ENCODE measurements at places on chromosomes 3 and 15. TPM values are rescaled to one million over a fixed set of nuclear protein-coding genes. Genes with fewer than 3 reads are reported as not detected.

DNA sequence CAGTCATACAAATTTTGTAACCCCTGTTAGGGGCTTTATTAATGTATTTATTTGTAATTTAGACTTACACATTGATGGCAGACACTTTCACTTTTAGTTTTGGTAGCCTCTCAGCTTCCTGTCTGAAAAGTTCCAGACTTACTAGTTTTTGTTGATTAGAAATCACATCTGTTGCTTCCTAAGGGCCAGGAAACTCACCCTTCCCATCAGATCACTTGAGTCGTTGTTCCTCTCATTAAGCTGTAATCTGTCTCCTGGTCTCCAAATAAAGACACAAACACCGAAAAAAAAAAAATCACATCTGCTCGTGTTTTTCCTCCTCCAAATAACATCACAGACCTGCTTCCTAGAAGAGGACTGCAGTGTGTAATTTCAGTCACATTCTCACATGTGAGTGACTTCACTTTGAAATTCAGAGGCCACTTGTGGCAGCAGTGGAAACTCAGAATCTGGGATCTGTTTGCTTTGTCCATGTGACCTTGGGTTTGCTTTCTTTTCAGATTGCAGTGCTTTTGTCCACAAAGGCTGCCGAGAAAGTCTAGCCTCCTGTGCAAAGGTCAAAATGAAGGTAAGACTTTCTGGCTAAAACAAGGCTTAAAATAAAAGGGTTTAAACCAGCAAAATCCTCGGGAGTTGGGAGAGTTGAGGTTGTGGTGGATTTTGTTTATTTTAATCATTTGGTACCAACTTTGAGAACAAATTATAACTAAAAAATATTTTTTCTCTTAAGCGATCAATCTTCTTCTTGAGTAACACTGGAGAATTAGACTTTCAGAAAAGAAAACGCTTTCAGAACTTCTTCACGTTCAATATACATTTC, 87.0 kb downstream of the KLHL25 start:
- DNase-seq = no peak

DNA sequence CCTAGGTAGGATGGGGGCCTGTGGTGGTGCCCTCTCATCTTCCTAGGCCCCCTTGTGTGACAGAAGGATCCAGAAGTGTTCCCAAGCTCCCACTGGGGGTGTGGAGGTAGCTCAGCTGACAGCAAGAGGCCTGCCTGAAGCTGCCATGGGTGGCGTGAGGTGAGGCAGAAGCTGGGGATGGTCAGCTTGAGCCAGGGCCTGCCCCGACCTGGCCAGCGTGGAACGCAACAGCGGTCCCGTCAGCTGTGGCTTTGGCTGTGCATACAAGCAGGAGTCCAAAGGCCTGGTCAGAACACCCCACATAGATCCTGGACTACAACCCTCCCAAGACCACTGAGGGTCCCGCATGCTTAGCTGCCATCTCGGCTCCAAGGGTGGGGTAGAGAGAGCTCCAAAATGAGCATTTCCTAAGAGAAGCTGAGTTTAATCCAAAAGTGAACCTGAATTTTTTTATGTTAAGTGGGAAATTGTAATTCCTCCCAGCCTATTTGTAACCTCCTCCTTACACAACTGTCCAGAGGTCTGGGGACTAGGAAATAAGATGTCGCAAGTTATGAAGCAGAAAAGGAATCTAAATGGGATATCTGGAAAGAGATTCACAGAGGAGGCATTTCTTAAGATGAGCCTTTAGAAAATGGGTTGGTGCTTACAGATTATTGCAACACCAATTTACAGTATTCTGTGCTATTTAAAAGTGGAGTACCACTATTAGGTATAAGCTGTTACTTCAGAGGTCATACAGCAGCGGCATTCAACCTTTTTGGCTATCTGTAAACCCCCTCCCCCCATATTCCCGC, 9.9 kb upstream of the PLA2G4D start:
- DNase-seq = no peak

- no peak for DNase-seq
Measured at GRCh38 chr3:177351757-177352158, 154.5 kb upstream of the TBL1XR1 start.

DNA sequence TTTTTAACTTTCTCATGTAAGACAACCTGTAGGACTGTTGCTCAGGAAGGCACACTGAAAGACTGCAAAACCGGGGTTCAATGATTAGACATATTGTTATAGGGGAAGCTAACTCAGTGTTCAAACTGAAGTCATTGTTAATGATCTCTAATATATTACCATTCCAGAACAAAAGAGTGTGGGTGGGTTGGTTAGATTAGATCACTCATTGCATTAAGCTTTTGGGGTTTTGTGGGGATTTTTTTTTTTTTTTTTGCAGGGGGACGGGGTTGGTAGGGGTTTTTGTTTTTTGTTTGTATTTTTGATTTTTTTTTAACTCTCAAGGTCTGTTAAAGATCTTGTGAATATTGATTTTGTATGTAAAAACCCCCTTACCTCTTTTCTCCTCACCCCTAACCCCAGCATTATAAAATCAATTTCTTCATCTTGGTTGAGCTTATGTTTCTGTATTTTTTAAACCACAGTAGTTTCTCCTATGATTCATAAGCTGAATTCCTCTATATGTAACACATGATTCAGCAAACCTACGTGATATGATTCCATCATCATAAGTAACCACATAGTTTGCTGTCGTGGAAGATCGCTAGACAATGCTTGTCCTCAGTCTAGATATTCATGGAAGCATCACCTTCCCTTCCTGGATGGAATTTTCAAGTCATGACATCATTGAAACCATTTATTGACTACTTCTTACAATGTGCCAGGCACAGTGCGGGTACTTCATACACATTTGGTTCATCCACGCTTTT, 544.1 kb upstream of the MDFIC2 start:
- DNase-seq = no peak

DNA sequence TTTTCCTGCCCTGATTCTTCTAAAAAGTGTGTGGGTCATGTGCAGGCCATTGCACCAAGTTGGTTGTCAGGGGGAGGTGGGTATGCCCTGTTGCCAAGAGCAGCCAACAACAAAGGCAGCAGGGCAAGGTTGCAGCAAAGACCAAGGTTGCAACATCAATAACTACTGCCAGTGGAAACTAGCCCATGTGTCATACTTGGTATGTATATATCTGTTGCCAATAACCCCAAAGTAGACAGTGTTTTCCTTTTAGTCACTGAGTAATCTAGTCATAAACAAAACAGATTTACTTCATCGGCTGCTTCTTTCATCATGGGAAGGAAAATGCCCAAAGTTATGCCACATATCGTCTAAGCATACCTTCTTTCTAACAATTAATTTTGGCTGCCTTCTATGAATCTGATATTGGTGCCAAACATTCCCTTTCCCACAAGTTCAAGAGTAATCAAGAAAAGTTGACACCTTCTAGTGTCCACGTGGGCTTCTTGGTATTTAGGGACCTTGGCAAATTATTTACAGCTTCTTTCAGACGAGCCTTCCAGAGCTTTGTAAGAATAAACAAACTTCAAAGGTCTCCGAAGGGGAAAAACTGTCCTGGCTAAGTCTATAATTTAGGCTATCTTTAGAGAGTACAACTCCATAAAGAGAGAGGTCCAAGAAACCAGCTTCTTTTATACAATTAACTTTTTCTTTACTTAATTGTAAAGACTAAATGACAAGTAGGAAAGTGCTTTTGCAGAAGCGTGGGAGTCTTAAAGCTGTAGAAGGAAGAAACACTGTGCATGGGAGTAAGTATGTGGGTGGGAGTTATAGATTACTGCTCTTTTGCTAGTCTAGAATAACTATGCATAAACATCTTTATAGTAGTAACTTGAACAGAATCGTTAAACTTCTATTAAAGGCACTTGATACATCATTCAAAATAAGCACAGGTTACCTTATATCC, 10.0 kb upstream of the MBNL1 start:
- DNase-seq = no peak

The XCR1 gene
- total RNA-seq = not detected

The CLDN16 gene
- not detected for total RNA-seq

The ATP10A gene
- total RNA-seq = 3.9 TPM

The LRRK1 gene
- 4.0 TPM for total RNA-seq

The SOX14 gene
- total RNA-seq = 0.57 TPM

The CHRD gene
- total RNA-seq = 1.9 TPM

The DHFR2 gene
- 1.6 TPM for total RNA-seq
